ENCODE measurements at places on chromosomes 3 and 15. TPM values are rescaled to one million over a fixed set of nuclear protein-coding genes. Genes with fewer than 3 reads are reported as not detected.
A peak's percentile ranks its signal among the peaks of the same experiment; 100 is the strongest.

Gene GP5
- total RNA-seq = under 0.01 TPM

- DNase-seq = peak; percentile 77
Observed at GRCh38 chr3:14319654-14320182, 82.7 kb upstream of the SLC6A6 start.

Gene HEXA
- total RNA-seq = 17.5 TPM

DNA sequence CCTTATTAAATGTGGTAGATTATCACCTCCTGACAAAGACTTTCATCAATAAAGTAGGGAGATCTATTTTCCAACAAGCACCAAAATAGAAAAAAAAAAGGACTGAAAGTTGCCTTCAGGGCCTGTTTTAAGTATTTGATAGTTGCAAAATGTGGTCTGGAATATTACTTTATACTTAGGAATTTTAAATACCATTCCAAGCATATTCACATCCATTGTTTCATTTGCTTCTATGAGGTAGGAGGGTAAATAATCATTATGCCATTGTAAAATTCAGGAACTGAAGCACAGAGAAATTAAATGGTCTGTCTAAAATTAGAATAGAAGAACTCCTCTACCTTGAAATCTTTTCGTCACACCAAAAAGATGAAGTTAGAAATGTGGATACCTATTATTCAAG, 110.0 kb downstream of the TMCC1 start:
- peak; percentile 28 for DNase-seq

- no peak for DNase-seq
Observed at GRCh38 chr15:98854496-98854895, 153.1 kb downstream of the PGPEP1L start.

Gene ACKR4
- 0.18 TPM for total RNA-seq

- DNase-seq = no peak
Observed at GRCh38 chr3:55090746-55091145, 162.9 kb upstream of the LRTM1 start.

All from IMR-90 (cell line).